ENCODE measurements at places on chromosomes 13 and 19.

DNA sequence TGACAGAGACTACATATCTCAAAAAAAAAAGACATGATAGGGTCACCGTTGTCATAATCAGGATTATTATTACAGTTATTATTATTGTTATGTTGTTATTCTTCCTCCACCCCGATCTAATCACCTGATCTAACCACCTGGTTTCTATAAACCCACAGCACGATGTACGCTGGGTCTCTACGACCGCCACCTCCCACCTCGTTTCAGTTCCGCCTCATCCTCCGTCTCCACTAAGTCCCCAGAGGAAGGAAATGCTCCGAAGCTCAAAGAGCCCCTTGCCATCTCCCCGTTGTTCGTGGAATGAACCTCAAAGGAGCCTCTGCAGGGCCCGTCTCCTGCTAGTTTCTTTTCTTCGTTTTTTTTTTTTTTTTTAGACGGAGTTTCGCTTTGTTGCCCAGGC lies 15.9 kb upstream of the MEIS3 start:
- DNase-seq = no peak

- DNase-seq = no peak
These were observed at the start of gene POU2F2 for GRCh38 chr19:42132030-42132628. TSS of gene POU2F2 (minus strand) at chr19:42132446. CDS start at chr19:42132411, 35 bp downstream.

- no peak for DNase-seq
These were observed 152.2 kb upstream of the PRR20A start for GRCh38 chr13:56988543-56988942.

DNA sequence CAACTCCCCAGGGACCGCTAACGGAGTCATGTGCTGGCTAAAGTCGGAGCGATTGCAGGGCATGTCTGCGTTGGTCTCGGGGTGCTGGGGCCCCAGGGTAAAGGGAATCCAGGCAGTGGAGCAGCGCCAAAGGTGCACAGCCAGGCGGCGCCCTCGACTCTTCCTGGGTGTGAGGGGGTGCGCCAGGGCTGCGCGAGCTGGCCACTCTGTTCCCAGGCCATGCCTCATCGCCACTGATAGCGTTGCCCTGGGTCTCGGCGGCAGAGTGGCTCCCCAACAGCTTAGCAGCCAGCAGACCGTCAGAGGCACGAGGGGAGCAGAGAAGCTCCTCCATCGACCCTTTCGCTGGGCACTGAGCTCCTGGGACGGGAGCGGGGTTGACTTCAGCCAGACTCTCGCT lies 152.7 kb downstream of the B3GLCT start:
- DNase-seq = no peak

DNA sequence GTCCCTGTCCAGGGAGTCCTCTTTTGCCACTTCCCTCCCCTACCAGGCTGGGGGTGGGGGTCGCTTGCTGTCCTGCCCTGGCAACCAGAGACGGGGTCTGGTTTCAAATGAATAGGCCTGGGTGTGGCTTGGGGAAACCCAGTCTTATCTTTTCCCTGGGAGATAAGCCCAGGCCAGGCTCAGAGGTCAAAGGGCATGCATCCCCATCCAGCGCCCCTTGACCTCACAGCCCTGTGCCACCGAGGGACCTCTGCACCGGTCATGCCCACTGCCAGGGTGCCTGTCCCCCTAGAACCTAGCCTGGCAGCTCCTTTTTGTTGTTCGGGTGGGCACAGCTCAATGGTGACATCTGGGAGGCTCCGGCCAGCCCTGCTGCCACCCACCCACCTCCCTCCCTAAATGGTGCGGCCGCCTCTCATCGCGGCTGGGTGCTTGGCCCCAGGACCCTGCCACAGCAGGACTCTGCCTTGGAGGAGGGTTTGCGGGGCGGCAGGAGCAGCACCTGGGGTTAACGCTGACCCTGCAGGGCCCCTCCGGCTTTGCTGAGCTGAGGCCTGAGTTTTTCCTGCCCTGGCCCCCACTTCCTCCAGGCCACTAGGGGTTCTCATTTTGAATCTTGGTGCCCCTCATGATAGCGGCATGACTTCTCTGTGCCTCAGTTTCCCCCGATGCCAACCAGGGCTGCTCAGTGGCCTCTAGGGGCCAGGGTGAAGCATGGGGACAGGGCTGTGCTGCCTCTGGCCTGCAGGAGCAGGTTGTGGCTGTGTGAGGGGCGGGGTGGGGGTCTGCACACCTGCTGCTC lies 2.9 kb upstream of the CERS1 start:
- DNase-seq = no peak

- no peak for DNase-seq
These were observed 8.0 kb downstream of the SLC7A9 start for GRCh38 chr19:32861596-32861995.

GRCh38 chr19:27846944-27847343 lies 1366.0 kb downstream of the UQCRFS1 start:
- no peak for DNase-seq

DNA sequence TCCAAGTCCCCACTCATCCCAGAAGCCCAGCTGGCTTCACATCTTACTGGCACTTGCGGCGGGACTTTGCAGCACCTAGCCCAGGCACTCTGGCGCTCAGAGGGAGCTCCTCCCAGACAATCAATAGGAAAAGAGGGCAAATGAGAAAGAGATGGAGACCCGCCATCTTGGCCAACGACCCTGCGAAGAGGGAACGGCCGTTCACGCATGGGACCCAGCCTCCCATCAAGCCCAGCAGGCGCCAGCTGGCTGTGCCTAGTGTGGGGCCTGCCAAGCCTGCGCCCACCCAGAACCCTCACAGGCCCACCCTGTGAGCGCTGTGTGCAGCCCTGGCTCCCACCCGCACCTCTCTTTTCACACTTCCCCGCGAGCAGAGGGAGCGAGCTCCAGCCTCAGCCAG lies 317.8 kb upstream of the SPRY2 start:
- DNase-seq = no peak

DNA sequence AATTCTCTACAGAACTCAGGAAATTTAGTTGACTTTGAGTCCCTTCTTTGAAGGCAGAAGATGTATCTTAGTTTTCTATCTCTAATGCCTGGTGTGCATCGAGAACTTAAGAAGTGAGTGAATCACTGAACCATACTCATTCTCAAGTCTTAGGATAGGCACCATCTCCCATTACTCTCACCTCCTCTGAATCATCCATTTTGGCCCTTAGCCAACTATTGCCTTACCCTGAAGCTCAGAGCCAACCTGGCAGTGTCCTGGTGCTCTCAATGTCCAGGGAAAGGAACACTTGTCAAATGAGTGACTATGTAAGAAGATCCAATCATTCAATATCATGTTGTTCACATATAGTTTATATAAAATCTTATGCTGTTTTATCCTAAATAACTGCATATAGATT lies 146.6 kb downstream of the RGCC start:
- peak; percentile 23 for DNase-seq

DNA sequence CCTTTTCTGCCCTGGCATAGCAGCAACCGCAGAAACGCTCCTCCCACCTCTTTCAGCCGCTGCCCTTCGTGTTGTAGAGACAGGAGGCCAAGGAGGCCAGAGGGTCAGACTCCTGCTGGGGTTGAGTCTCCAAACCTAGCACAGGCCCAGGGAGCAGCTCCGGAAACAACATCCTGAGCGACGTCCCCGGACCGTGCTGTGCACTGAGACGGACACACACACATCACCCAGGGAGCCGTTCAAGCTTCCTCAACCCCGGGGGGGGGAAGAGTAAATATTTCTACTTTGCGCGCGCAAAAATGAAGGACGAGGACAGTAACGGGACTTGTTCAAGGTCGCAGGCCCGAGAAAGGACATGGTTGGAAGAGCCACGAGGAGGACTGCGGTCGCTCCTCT lies 657 bp downstream of the ZNF550 start:
- peak; percentile 57 for DNase-seq
